ENCODE measurements at places on chromosomes 1 and 21. TPM values are rescaled to one million over a fixed set of nuclear protein-coding genes. Genes with fewer than 3 reads are reported as not detected.
A peak's percentile ranks its signal among the peaks of the same experiment; 100 is the strongest.

DNA sequence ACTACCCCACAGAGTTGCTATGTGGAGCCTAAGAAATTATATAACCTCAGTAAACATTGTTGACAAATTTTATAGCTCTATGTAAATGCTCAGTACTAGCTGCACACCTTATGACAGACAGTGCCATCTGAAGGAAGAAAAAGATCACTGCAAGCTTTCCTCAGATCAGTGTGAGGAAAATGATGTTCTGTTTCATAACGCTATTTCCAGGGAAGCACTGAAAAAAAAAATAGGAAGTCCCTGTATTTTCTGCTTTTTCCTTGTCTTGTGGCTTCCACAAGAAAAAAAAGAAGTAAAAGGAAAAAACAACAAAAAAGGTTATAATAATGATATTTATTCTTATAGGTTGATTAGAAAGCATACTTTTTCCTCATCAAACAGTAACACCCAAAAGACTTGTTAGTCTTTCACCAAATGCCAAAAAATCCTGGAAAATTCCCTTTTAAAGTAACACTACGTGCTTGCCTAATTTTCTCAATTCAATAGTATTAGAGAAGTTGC, 23.2 kb downstream of the LYST start:
- peak; percentile 47 for DNase-seq
- no peak overlapping the region for H3K27ac ChIP-seq
- no peaks in the 10 kb centered on the region for H3K4me1 ChIP-seq
- H3K4me3 ChIP-seq = no peak overlapping the region
- no peaks in the 10 kb centered on the region for H3K36me3 ChIP-seq
- H3K27me3 ChIP-seq = no peaks in the 10 kb centered on the region

DNA sequence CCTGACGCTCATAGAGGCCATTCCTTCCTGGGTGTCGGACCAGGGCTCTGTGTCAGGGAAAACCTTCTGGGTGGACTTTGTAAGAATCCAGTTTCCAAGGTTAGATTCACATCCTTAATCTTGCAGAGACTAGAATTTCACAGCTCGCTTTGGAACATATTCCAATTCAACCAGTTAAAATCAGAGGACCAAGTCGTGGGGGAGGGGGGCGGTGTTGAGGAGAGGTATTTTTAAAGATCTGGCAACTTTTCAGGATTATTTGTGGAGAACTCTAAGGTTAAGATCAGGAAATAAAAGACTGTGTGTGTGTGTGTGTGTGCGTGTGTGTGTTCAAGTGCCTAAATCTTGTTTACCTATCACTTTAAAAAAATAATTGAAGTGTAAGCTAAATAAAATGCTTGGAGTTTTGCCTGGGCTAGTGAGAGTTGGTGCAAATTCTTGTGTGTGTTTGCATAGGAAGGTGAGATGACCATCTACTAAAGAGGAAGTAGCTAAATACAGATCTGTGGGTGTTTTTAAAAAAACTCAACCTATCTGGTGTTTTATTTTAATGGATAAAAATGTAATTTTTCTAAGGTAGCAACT, 21.8 kb downstream of the TENT5C start:
- H3K27ac ChIP-seq = no peak overlapping the region
- DNase-seq = no peak
- H3K36me3 ChIP-seq = no peaks in the 10 kb centered on the region
- H3K4me1 ChIP-seq = peaks cover 12% of the 10 kb centered on the region

LY9 gene
- not detected for polyA plus RNA-seq

INAVA gene
- 79.7 TPM for polyA plus RNA-seq

- H3K27me3 ChIP-seq = no peaks in the 10 kb centered on the region
- no peaks in the 10 kb centered on the region for H3K4me1 ChIP-seq
These were observed 36.5 kb downstream of the DTL start for GRCh38 chr1:212072047-212072446.

CATSPERE gene
- polyA plus RNA-seq = 2.3 TPM

- no peaks in the 10 kb centered on the region for H3K36me3 ChIP-seq
- no peak within 1 kb of the TSS for H3K27ac ChIP-seq
- DNase-seq = peak; percentile 92
- H3K4me1 ChIP-seq = no peaks in the 10 kb centered on the region
These were observed at the start of gene HPCA for GRCh38 chr1:32886004-32886827. HPCA (plus strand) TSS chr1:32886491; CDS start chr1:32888899, 2,408 bp downstream.

VWA5B1 gene
- polyA plus RNA-seq = 1.1 TPM

ZNF593OS gene
- polyA plus RNA-seq = 0.45 TPM

DNA sequence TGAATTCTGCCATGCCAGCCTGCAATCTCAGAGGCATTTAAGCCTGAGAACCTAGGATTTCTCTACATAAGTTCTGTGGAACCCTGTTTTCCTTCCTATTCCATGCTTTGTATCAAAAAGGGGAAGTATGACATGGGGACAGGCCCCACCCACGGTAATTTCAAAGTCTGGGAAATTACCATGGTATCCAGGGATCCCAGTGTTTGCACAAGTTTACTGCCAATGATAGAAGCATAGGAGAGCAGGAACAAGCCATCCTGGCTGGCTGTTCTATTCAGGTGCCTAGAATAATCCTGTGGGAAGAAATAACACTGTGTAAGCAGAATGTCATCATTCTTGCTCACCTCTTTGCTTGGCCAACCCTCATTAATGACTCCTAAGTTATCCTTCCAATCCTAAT, 53.8 kb upstream of the ATP1B1 start:
- no peaks in the 10 kb centered on the region for H3K27me3 ChIP-seq
- no peaks in the 10 kb centered on the region for H3K36me3 ChIP-seq
- H3K4me3 ChIP-seq = no peak overlapping the region
- H3K4me1 ChIP-seq = no peaks in the 10 kb centered on the region
- DNase-seq = peak; percentile 24

GRCh38 chr1:205316161-205316566, 5.4 kb downstream of the NUAK2 start:
- peak overlapping the region; percentile 88 for H3K27ac ChIP-seq
- H3K36me3 ChIP-seq = no peaks in the 10 kb centered on the region
- no peaks in the 10 kb centered on the region for H3K27me3 ChIP-seq
- DNase-seq = no peak

DNA sequence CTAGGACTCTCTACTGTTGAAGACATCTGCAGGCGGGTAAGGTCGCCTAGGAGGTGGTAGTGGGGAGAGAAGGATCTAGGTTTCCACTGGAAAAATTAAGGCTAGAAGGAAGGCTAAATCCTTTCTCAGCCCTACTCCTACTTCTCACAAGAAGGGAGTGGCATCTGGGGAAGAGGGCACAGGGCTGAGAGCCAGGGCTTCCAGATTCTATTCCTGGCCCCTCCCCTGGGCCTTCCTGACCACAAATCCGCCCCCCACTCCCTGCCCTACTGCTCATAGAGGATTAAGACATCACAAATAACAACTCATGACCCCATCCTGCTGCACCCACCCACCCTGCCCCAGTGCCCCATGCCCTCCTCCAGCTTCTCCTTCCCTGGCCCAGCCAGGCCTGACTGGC, 2.5 kb downstream of the PHLDA3 start:
- no peak overlapping the region for H3K27ac ChIP-seq
- H3K4me1 ChIP-seq = peaks cover 43% of the 10 kb centered on the region
- no peak for DNase-seq
- no peak overlapping the region for H3K4me3 ChIP-seq
- H3K27me3 ChIP-seq = no peaks in the 10 kb centered on the region
- H3K36me3 ChIP-seq = no peaks in the 10 kb centered on the region

DNA sequence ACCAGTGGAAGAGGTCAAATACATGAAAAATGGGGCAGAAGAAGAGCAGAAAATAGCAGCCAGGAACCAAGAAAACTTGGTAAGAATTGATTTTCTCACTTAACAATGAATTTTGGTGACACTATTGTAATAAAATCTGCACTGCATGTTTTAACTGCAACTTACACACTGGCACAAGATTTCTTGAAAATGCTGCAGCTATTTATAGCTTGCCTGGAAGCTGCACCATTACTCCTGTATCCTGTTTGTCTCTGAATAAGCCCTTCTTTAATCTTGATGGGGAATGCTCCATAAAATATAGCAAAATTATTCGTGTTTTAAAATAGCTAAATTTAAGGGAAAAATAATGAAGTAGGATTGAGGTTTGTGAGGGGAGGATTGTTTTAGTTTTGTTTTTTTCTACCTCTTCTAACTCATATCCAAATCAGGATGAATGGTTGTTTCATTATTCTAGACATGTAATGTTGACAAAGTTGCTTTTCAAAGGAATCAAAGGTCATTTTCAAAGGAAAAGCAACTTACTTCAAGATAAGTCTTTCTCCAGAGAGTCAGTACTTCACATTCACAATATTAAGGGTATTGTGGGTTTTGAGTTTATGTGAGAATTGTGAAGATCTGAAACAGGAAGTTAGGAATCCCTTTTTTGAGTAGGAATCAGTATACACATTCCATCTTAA, 120.9 kb downstream of the C1orf21 start:
- H3K36me3 ChIP-seq = no peaks in the 10 kb centered on the region
- H3K27me3 ChIP-seq = no peaks in the 10 kb centered on the region
- DNase-seq = no peak
- no peak overlapping the region for H3K4me3 ChIP-seq
- peaks cover 24% of the 10 kb centered on the region for H3K4me1 ChIP-seq
- peak overlapping the region; percentile 38 for H3K27ac ChIP-seq

GRCh38 chr21:39088831-39089380, 94.3 kb downstream of the PSMG1 start:
- DNase-seq = no peak
- H3K4me1 ChIP-seq = no peaks in the 10 kb centered on the region
- peak overlapping the region; percentile 26 for H3K27ac ChIP-seq
- no peaks in the 10 kb centered on the region for H3K36me3 ChIP-seq
- H3K27me3 ChIP-seq = no peaks in the 10 kb centered on the region

- H3K4me1 ChIP-seq = peaks cover 10% of the 10 kb centered on the region
- H3K36me3 ChIP-seq = no peaks in the 10 kb centered on the region
- H3K4me3 ChIP-seq = no peak overlapping the region
- no peaks in the 10 kb centered on the region for H3K27me3 ChIP-seq
- peak overlapping the region; percentile 52 for H3K27ac ChIP-seq
These were observed 162.5 kb upstream of the B3GALT2 start for GRCh38 chr1:193348769-193349535.

- no peak overlapping the region for H3K27ac ChIP-seq
- no peaks in the 10 kb centered on the region for H3K27me3 ChIP-seq
- no peaks in the 10 kb centered on the region for H3K36me3 ChIP-seq
- no peaks in the 10 kb centered on the region for H3K4me1 ChIP-seq
- no peak overlapping the region for H3K4me3 ChIP-seq
- no peak for DNase-seq
These were observed 44.4 kb downstream of the COL11A1 start for GRCh38 chr1:103063921-103064320.

All from hepatocyte (in vitro differentiated cells).